ENCODE measurements at places on chromosomes 1 and 21.

DNA sequence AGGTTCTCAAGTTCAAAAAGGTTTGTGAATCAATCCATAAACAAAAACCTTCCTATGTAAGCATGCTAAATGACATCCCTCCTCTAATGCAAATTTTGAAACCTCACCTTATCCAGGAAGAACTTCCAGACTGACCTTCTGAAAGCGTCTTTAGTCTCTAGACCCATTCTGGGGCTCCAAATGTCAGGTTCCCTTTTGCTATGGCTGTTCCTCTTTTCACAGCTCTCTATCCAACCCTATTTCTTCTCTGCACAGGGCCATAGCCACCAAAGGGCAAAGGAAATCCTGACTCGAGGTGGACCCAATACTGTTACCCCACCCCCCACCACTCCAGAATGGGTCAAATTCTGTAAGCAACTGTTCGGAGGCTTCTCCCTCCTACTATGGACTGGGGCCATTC lies 3.4 kb downstream of the ATP1A4 start:
- no peak for DNase-seq

- DNase-seq, result no peak
These were observed 79.9 kb downstream of the OBSCN start for GRCh38 chr1:228287541-228288425.

- peak; percentile 99 for DNase-seq
These were observed 214.1 kb upstream of the USP24 start for GRCh38 chr1:55428944-55429931.

GRCh38 chr21:41187537-41188025 lies 19.6 kb downstream of the BACE2 start:
- DNase-seq, result no peak

GRCh38 chr1:115365738-115366137 lies 27.7 kb upstream of the NGF start:
- no peak for DNase-seq

GRCh38 chr1:167432780-167433179 lies 85.5 kb downstream of the CD247 start:
- no peak for DNase-seq

DNA sequence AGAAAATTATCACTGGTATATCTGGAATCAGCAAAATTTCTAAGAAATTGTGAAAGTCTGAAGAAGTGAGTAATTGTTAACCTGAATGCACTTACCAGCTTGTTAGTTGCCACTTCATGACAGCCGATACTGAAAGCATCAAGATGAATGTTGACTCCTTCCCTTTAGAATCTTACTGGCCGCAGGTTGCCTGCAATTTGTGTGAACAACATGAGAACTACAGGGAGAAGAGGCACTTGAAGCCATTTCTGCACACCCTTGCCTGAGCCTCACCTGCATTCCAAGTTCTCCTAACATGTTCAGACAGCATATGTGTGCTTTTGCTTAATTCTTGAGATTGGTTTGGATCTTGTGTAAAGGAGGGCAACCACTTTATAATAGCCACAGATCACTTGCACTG lies 59.2 kb upstream of the SSX2IP start:
- DNase-seq, result no peak

DNA sequence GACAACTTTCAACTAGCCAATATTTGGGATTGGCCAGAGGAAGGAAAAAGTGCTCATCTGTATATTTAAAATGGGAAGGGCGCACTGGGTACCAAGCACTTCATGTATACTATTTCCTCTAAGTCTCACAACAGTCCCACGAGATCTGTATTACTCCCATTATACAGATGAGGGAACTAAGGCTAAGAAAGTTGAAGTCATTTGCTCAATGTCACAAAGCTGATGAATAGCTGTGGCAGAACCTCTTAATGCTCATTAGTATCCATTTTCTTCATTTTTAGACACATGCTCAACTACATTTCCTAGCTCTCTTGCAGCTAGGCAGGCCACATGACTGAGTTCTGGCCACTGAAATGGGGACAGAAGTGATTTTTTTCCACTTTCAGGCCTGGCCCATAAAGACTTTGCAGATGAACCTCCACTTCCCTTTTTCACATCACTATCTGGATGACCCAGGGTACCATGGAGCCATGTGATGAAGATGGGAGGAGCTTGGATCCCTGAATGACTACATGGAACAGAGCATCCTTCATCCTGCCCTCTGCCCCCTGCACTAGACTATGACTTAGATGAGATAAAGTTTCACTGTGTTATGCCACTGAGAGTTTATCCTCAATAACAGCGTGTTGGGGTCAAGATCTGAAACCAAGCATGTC lies 31.8 kb downstream of the ATF3 start:
- DNase-seq, result no peak

DNA sequence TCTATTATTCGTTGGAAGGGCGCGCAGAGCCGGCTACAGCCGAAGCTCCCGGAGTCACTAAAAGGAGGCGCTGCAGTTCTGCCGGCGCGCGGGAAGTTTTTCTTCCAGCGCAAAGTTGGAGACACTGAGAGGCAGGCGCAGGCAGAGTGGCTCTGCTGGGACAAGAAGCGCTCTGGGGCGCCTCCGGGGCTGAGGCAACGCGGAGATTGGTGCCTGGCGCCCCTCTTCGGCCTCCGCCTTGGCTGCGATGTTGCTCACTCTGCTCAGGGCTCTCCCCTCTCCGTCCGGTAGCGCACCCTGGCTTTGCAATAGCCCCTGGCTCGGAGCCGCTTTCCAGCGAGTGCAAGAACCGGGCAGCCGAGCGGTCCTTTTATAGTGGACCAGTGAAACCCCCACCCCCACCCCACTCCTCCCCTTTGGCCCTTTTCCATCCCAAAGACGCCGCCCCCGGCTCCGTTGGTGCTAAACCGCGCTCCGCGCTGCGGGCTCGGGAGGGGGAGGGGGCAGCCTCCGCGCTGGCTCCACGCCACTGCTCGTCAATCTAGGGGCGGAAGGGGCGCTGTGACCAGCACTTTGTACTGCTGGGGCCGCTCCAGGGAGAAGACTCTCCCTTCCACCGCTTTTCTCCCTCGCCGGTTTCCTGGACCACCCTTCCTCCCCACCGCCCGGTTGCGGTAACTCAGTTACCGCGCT lies at the start of gene ADAMTS1:
TSS of gene ADAMTS1 (minus strand) at position 344 of the 693 bp plus-strand sequence. CDS start 455 bp downstream, outside the sequence.
- peak; percentile 85 for DNase-seq

DNA sequence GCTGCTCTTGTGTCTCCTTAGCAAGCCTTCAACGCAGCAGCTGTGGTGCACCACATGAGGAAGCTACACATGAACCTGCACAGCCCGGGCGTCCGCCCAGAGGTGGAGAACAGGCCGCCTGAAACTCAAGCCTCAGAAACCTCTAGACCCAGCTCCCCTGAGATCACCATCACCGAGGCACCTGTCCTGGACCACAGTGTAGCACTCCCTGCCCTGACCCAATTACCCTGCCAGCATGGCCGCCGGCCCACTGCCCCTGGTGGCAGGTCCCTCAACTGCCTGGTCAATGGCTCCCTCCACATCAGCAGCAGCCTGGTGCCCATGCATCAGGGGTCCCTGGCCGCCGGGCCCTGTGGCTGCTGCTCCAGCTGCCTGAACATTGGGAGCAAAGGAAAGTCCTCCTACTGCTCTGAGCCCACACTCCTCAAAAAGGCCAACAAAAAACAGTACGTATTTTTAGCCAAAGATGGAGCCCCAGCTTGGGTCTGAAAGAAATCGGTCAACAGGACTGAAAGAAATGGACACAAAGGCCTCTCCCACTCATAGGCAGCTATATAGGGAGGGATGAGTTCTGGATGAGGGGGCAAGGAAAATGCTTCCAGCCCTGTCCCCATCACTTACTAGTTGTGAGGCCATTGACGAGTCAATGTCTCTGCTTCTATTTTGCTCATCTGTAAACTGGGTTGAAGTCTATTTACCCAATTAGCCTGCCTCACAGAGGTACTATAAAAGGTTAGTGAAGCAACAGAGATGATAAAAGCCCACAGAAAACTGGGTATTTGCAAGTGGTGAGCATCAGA lies 28.5 kb downstream of the CAMK1G start:
- DNase-seq, result no peak

- no peak for DNase-seq
These were observed 25.2 kb downstream of the CCN1 start for GRCh38 chr1:85605484-85606413.

- no peak for DNase-seq
These were observed 13.9 kb upstream of the PRELP start for GRCh38 chr1:203461717-203462116.

GRCh38 chr1:198935306-198935921 lies 296.6 kb downstream of the PTPRC start:
- DNase-seq, result peak; percentile 91

GRCh38 chr1:26553942-26554682 lies 24.6 kb downstream of the RPS6KA1 start:
- DNase-seq, result no peak

GRCh38 chr21:29534448-29534847 lies 235.7 kb downstream of the BACH1 start:
- no peak for DNase-seq

DNA sequence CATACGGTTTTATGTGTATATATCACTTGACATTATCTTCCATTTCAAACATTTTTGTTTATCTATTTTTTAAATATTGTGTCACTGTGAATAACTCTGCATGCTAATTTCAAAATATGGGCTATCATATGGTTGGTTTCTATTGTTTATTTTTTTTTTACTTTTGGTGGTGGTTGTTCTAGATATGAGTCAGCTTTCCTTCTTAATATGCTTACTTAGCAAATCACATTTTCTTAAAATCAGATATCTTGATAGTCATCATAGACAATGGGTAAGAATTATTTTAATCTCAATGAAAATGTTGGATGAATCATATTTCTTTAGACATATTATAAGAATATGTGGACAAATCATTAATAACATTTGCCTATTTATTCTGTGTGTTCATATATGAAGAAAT lies 881.5 kb downstream of the BRINP3 start:
- DNase-seq, result no peak

- no peak for DNase-seq
These were observed 3.9 kb upstream of the TGFBR3 start for GRCh38 chr1:91889717-91890459.

- no peak for DNase-seq
These were observed 351.0 kb upstream of the B3GALT2 start for GRCh38 chr1:193537266-193538002.

DNA sequence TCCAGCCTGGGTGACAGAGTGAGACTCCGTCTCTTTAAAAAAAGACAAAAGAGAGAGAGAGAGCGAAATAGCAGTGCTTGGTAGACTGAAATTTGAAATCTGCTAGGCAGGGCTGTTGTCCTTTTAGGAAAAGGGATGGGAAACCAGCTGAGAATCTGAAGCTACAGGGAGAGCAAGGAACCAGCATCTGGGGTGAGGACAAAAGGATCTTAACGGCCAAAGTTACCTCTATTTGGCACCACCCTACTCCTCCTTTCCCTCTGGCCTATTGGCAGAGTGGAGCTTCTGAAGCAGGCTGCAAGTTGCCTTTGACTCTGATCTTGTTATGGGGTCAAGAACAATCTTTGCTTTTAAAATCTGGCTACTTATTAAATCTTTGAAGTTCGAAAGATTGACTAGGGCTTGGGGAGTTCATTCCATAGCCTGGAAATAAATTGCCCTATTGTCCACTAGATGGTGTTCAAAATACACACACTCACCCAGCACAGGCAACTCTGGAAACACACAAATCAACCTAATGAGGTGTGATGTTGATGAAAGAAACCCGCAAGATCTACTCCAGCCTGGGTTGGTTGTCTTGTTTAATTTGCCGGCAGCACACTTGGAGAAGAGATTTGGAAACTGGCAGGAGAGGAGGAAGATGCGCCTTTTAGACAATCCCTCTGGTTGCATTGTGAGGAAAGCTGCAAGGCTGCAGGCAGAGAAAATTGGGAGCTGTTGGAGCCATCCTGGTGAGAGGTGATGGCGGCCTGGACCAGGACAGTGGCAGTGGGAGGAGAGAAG lies 16.5 kb upstream of the PARP1 start:
- peak; percentile 23 for DNase-seq

- no peak for DNase-seq
These were observed 168.5 kb downstream of the ACTL8 start for GRCh38 chr1:17923666-17924065.

DNA sequence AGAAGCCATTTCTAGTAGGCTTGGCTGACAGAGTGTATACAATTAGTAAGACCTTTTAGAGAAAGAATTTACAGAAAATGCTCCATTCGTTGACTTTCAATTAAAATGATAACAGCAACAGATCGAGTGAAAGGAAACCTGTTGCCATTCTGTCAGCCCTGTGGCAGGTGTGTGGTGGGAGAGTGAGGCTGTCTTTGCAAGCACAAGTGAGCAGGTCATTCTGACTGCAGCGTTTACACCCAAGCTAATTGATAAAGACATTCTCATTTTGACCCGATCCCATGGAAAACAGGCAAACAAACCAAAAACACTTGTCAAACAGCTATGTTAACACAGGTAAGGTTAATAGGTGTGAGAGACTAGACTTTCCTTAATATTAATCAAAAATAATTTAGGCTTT lies 257.3 kb downstream of the PTBP2 start:
- no peak for DNase-seq

DNA sequence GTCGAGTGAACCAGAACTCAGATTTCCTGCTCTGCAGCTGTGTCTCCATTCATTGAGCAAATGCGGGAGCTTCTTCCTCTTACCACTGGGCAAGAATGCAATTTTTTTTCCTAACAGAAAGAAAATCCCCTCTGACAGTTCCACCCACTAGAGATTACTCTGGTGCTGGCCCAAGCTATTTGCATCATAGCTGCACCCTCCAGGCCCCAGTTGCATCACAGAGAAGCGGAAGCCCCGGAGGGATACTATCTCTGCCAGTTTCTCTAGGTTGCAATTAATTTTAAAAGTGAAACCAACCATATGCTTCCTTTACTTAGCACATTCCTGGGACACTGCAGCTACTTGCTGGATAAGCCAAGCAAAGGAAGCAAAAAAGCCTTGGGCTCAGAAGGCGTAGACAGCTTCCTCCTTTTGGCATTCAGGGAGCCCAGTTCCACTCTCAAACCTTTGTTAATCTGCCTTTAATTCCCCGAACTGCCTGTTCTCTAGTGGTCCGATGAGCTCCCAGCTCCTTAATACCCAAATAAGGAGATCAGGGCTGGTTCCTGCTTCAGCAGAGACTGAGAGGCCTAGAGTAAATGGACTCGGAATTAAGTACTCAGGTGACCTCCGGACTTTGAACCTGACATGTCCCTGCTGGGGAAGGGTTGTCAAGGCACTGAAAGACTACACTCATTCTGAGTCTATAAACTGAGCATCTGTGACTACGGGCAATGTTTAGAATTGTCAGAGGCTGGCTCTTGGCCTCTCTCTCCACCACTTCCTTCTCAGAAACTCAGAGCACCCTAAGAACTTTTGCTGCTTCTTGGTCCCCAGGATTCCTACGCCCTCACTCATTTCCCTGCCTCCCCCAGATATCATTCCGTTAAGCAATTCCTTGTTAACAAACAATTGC lies 72.5 kb upstream of the TNFSF18 start:
- peak; percentile 85 for DNase-seq

GRCh38 chr21:25700741-25701140 lies 34.0 kb downstream of the ATP5PF start:
- no peak for DNase-seq

GRCh38 chr1:26786437-26787380 lies 1.0 kb upstream of the PIGV start:
- peak; percentile 49 for DNase-seq

Data from fibroblast of skin of left quadriceps (primary cell).